Activated T-cell treated with anti-CD3 and anti-CD28 coated beads for 4 hours (primary cell): ENCODE measurements at places on chromosomes 6 and 20.

GRCh38 chr6:71745525-71745924 is 140.8 kb upstream of the RIMS1 start:
- DNase-seq = no peak

- DNase-seq = no peak
Measured at GRCh38 chr20:875115-875514, 41.0 kb downstream of the ANGPT4 start.

DNA sequence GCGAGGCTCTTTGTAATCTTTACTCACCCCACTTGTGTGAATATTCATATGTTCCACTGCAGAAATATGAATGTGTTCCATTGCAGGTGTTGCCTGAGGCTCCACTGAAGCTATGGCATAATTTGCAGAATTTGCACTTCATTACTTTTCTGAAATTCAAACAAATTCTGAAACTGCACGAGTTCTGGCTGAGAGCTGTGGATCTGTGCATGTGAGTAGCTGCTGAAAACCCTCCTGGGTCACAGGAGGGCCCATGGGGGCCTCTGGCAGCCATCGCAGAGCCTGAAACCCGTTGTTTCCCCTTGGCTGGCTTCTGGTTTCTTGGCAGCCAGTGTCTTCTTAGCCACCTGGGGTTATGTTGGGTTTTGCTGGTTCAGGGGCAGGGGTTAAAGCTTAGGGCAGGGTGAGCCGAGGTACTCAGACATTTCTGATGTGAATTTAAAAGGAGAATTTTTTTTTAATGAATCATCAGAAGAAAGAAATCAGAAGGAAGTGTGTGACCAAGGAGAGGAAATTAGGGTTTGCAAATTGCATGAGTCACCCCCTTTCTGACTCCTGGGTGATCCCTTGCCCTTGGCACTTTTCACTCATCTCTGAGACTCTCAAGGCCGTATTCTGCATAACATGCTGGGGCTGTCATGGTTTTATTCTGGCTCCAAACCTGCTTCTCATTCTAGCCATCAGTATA is 40.6 kb downstream of the TOX2 start:
- peak; percentile 28 for DNase-seq

- DNase-seq = no peak
Measured at GRCh38 chr6:135600931-135601330, 103.4 kb upstream of the AHI1 start.

- DNase-seq = no peak
Measured at GRCh38 chr20:39016041-39016440, 53.9 kb downstream of the DHX35 start.

GRCh38 chr6:52663120-52663935 is 7.6 kb upstream of the TMEM14A start:
- DNase-seq = peak; percentile 50

DNA sequence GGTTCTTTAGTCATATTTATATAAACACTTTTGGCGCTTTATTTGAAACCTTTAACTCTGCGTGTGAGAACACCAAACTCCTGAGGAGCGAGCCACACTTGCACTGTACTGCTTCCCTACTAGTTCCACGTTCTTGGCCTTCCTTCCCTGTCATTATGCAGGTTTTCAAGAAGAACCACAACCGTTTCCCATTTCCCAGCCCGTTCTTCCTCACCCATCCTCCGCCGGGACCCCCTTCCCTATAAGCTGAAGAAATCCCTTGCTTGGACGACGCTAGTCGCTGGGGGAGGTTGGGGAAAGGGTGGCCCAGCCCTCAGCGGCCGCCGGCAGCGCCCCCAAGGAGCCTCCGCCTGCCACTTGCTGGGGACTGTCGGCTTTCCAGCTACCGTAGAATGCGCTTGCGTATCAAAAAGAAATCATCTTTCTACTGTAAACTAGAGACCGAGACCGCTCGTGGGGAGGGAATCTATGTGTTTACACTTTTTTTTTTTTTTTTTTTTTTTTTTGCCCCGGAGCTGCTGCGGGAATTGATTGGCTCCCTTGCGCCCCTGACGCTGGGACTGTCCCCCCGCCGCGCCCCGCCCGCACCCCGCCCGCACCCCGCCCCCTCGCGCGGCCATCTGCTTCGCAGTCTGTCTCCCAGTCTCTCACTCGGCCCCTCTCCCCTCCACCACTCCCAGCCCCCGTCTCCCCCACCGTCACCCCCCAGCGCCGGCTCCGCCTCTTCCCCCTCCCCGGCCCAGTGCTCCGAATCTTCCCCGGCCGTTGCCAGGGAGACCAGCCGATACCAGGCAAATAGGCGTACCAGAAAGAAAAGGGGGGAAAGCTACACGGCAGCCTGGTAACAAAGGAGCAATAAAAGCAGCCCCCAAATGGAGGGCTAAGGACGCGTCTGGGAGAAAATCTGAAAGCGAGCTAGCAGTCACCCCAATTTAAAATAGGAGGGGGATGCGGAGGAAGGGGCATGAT is 2.3 kb upstream of the MARCKS start:
- DNase-seq = no peak

DNA sequence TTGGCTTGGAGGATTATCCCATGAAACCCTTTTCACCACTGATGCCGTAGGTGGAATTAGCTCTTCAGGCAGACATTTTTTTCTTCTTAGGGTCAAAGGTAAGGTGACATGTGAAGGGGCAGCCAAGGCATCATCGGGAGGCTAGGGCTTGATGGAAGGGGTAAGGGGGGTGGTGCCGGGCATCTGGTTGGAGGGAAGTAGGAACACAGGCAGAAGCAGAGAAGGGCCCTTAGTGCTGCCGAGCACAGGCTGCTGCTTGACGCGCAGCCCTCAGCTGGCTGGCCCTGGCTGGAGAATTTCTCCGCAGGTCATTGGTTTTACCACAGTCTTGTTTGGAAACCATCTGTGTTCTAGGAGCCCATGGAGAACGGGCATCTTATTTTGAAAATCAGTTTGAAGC is 54.7 kb downstream of the TRAF3IP2 start:
- no peak for DNase-seq
